ENCODE measurements at places on chromosomes 3 and 15.

DNA sequence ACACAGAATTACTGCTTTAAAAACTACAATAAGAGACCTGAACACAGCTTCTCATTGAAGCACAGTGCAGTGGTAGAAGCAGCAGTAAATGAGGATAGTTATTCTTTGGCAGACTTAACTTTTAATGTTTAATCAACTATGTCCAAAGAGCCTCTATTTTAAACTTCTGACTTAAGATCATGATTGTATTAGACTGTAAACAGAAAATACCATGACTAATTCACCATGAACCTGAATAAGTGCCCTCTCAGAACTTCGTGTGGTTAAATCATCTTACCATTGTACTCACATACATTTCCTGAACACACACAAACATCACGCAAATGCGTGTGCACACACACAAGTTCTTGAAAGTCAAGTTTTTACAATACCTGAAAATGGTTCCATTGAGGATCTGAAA is 13.9 kb downstream of the CEP152 start:
- no peak for DNase-seq

DNA sequence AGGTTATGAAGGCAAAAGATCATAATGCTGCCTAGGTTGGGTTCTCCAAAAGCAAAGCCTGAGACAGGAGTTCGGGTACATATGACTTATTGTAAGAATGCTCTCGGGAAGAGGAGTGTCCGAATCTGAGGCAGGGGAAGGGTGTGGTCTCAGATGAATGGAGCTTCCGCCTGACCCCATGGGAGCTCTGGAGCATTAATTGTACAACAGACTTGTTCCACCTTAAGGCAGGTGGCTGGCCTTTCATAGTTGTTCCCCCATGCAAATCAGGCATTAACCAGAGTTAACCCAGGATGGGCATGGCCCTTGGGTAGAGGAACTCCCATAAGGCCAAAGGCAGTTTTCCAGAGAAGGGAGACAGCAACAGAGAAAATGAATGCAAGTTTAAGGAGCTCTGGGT is 170.6 kb downstream of the MYRIP start:
- DNase-seq: no peak

DNA sequence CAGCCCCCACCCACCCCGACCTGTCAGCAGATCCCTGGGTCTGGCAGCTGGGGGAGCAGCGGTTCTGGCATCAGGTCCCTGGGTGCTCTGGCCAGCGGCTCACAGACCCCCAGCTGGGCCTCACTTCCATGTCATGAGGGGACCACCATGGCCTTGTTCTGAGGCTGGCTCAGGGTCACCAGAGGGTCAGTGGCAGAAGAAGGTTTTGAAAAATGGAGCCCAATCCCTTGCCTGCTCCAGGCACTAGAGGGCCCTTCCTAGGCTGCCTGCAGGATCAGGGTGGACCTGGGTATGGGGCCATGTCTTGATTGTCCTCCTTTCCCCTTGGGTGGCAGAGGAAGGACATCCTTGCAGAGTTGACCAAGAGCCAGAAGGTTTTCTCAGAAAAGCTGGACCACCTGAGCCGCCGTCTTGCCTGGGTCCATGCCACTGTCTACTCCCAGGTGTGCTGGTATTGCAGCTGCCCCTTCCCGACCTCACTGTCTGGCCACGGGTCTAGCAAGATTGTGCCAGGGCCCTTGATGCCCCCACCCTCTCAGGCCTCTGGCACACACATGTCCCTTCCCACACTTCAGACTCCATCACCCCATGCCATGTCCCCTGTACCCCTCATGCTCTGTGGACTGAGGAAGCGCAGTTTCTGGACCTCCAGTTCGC is 12.9 kb downstream of the AMIGO3 start:
- no peak for DNase-seq

GRCh38 chr15:40281057-40281800 is 1.6 kb downstream of the ANKRD63 start:
- no peak for DNase-seq

DNA sequence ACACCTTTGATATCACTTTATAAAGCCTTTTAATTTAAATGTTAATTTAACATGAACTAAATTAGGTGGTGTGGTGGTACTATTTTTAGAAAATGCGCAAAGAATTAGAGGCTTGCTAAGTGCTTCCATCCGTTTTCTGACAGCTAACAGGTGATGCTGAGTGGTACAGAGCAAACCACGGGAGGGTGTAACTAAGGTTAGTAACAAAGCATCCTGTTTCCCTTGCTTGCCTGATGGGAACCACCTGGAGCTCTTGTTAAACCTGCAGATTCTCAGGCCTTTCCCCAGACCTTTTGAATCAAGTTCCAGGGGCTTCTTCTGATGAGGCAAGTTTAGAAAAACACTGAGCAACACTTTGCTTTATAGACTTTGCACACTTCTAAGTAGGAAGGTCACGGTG is 101.0 kb downstream of the ATG7 start:
- DNase-seq: no peak

DNA sequence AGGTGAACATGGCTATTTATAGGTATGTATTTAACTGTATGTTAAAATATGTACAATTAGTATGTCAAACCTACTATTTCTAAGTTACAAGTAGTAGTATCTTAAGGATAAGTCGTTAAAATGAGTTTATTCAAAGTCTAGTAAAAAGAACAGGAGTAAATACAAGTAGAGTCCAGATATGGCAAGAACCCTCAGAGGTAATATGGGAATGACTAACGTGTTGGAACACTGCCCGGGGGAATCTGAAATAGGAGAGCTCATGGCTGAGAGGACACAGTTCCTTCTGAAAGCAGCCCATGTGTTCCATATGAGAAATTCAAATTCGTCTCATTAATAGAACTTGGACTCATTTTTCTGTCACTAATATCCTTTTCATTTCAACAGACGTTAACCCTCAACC is 158.8 kb downstream of the CLSTN2 start:
- no peak for DNase-seq

GRCh38 chr3:188108703-188109412 is 45.1 kb upstream of the LPP start:
- DNase-seq: no peak

DNA sequence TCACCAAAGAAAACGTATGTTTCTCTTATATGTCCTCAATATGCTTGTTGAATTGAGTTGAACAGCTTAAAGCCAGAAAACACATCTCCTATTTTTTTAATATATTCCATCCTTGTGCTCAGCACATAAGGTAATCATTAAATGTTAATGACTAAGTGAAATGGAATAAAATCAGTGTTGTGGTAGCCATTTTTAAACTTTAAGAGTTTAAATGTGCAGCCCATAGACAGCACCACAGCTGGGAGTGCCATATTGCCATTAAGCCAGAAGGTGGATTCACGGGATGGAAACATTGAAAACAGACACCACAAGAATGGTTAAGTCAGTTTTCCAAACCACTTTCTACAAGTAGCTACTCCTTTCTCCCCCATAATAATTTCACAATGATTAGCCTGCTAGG is 76.8 kb upstream of the C15orf61 start:
- DNase-seq: no peak

GRCh38 chr15:64903326-64903950 is 8.3 kb upstream of the ANKDD1A start:
- no peak for DNase-seq
